Activated CD8-positive, alpha-beta memory T cell treated with anti-CD3 and anti-CD28 coated beads for 48 hours (primary cell): ENCODE measurements at places on chromosomes 5 and 9.

DNA sequence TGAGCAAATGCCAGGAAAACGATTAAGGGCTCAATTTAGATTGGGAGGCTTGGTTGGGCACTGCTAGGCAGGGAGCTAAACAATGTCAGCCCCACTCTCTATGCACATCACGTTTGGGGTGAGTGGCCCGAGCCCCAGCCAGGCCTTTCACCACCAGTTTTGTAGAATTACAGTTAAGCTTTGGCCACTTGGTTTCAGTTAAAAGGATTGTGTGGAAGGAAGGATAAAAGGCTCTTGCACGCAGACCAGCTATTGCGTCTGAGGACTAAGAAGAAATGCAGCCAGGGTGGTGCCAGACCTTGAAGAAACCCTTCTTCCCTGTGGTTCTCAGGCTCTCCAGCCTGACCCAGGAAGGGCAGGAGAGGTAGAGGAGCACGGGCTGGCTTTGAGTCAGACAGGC is 125.3 kb upstream of the SLC44A1 start:
- DNase-seq = no peak

DNA sequence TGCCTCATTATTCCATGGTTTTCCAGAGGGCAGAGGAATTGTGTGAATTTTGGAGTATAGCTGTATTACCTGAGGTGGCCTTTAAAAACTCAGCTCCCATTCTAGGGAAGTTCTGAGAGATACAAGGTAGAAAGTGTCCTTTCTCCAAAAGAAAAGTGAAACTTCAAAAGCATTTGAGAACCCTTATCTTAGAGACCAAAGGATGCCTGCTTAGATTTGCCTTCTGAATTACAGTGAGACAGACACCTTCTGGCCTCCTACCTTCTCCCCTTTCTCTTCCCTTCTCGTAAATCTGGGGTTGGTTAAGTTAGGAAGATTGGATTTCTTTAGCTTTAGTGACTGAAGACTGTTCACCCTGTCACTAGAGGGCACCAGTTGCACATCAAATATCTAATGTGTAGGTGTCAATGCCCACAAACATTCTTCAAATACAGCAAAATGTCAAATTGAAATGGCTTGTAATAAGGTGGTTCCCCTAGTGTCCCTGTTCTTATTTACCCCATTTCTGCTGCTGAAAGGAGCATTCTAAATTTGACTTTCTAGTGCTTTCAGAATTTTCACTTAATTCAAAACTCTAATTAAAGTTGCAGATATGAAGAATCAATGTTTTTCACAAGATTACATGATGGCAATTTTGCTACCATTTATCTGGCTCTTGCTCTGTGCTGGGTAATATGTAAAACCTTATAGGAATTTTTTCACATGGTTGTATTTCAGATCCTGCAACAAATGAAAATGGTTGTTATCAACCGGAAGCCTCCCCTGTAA is 46.7 kb downstream of the PRRC1 start:
- no peak for DNase-seq

- DNase-seq = no peak
Measured at GRCh38 chr5:146732962-146733361, 145.6 kb downstream of the PPP2R2B start.

DNA sequence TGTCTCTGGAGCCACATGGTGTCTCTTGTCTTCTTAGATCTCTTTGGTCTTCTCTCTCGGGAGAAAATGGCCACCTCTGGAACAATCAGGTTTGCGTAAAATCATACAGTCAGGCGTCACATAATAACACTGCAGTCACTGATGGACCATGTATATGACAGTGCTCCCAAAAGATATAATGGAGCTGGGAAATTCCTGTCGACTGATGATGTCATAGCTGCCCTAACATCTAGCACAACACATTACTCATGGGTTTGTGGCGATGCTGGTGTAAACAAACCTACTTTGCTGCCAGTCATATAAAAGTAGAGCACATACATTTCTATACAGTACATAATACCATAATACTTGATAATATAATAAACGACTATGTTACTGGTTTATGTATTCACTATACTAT is 30.1 kb upstream of the RAI14 start:
- DNase-seq = no peak

DNA sequence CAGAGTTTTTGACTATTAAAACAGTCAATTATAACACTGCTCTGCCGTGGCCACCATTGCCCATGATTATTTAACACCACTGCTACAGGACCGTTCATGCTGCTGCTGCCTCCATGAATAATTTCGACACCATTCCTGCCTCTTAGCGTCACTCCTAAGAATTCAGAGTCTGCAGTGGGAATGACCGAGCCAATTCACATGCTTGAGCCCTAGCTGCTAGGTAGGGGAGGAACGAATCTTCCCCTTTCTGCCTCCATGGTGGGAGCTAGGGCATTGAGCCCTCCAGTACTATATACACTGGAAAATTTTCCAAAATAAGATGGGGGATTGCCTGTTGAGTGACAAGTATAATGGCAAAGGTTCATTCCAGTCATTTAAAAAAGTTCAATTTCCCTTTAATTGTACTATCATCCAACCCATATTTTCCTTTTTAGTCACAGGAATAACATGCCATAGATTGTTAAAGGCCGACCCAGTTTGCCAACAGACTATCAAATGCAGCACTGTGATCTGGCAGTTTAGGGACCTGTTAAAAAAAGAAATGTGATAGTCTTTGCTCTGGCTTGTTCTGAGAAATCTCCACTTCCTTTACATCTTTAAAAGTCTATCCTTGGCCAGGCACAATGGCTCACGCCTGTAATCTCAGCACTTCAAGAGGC is 13.5 kb upstream of the B4GALT1 start:
- DNase-seq = no peak

- peak; percentile 68 for DNase-seq
Measured at GRCh38 chr9:129174102-129174723, 3.8 kb downstream of the IER5L start.

- no peak for DNase-seq
Measured at GRCh38 chr5:117681431-117682254, 1107.0 kb upstream of the SEMA6A start.

DNA sequence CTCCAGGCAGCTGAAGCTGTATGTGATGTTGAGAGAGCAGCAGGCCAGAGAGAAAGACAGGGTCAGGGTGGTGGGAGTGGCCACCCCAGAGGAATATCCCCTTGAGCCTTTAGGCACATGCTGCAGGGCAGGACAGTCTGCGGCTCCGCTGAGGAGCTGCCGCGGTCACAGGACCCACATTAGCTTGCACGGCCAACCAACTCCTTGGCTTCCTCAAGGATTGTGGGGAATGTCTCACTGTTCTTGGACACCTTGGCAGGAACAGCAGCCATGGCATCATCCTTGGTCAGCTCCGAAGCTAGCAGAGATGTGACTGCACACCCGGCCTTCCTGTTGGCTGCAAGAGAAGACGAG is 27.8 kb downstream of the PCDHGC5 start:
- no peak for DNase-seq

GRCh38 chr9:71755230-71755629 is 13.1 kb downstream of the CEMIP2 start:
- no peak for DNase-seq

DNA sequence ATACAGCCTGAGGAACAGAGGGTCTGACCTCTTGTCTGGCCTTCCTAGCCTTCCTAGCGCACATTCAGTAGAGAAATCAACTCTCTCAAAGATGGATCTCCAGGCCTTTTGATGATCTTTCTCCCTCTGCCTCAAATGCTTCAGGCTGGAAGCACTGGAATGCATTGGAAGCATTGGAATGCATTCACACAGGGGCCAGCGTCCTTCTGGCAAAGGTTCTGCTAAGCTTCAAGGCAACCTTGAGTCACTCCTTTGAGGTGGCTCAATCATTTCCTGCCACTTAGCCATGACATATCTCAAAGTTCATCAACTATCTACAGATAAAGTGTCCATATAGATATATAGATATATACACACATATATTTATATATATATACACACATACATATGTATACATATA is 42.9 kb downstream of the OR2K2 start:
- DNase-seq = no peak

DNA sequence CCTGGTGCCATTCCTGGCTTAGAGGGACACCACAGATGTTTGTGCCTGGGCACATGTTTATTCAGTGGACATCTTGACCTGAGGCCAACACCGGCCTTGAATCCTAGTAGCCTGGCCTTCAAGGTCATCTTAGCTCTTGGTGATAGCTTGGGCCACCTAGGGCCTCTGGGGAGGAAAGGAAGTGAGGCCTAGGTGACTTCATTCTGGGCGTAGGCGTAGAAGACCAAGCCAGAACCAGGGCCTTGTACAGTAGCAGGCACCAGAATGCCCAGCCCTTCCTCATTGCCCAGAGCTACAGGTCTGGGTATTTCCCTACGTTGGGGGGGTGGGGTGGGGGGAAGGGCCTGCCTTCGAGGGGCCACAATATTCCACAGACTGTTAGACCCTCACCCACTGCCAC is 33.8 kb downstream of the WNK2 start:
- DNase-seq = no peak

DNA sequence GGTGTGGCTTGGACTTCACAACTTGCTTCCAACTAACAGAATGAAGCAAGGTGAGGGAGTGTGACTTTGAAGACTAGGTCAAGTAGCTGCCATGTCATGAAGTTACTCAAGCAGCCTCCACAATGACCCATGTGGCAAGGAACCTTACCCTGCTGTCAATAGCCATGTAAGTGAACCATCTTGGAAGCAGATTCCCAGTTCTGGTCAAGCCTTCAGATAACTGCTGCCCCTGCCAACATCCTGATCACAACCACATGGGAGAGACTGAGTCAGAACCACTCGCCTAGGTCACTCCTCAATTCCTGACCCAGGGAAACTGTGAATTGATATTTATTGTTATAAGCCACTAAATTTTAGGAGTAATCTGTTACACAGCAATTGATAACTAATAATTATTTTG is 10.9 kb downstream of the ZCCHC10 start:
- no peak for DNase-seq

- no peak for DNase-seq
Measured at GRCh38 chr9:29999645-30000044, 2384.8 kb upstream of the ACO1 start.

DNA sequence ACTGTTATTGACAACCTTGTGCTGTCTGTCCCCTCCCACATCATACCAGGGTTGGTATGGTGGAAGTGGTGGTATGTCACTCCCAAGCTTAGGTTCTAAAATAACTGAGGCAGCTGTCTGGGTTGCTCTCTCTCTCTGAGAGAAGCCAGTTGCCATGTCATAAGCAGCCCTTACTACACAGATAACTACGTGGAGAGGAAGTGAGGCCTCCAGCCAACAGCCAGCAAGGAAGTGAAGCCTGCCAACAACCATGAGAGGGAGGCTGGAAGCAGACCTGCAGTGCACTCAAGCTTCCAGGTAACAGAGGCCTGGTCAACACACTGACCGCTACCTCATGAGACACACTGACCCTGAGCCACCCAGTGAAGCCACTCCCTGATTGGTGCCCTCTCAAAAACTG is 18.6 kb downstream of the CTNNAL1 start:
- no peak for DNase-seq

- no peak for DNase-seq
Measured at GRCh38 chr5:148796936-148797335, 29.5 kb upstream of the ADRB2 start.

DNA sequence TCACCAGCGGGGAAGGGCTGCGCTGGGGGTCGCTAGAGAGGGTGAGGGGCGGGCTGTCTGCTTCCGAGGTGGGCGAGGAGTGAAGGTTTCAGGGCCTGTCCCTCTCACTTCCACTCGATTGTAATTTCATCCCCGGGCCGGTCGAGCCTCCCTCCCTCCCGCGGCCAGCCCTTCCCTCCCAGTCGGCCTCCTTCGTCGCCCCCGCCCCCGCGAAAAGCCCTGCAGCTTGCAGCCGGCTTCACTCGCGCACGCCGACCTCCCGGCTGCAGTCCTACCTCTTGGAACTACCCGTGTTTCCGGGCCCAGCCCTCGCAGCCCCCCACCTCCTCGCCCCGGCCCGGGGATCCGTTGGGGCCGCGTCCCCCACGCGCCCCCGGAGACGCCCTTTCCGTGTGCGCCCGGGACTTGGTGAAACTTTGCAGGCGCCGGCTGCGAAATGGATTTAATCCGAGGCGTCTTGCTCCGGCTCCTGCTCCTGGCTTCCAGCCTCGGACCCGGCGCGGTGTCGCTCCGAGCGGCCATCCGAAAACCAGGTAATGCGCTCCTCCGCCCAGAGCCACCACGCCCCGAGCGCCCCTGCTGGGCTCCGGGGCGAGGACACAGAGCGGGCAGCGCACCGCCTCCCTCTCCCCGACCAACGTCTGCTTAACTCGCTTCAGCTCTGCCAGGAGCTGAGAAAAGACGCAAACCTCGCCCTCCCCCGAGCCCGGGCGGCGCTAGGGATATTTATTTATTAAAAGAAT is at the start of gene EGFLAM:
Gene EGFLAM (plus strand): TSS at position 241 of the 743 bp plus-strand sequence. CDS start 196 bp downstream, at position 437.
- DNase-seq = no peak

- DNase-seq = no peak
Measured at GRCh38 chr5:108437425-108437824, 55.5 kb upstream of the FBXL17 start.

- DNase-seq = no peak
Measured at GRCh38 chr5:75664979-75665378, 52.3 kb downstream of the POC5 start.

- DNase-seq = no peak
Measured at GRCh38 chr5:131899686-131900085, 45.8 kb downstream of the MEIKIN start.

GRCh38 chr9:79465156-79465555 is 106.6 kb upstream of the TLE4 start:
- DNase-seq = no peak

DNA sequence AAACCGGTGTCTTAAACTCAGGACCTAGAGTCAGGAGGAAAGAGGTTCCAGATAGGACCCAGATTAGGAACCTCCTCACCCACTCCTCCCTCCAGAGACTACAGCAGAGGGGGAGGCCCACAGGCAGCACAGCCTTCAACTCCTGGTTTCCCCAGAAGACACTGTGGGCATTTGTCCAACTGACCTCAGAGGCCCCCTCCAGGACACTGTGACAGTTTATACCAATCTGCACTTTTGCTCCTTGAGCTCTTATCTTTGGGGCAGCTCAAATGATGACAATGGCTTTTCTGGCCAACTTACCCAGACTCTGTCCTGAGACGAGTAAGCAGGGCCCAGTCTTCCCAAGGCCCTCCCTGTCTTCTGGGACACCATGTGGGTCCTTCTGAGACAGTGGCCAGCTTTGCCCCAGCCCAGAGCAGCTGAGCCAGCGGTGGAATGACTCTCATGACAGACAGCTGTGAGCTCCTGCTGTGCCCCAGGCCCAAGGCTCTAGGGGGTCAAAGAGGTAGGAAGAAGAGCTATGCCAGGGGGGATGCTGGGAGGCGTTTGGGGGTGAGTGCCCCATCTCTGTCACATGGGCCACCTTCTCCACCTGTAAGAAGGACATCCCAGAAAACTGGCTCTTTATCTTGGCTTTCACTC is 14.3 kb downstream of the OR2V2 start:
- no peak for DNase-seq

DNA sequence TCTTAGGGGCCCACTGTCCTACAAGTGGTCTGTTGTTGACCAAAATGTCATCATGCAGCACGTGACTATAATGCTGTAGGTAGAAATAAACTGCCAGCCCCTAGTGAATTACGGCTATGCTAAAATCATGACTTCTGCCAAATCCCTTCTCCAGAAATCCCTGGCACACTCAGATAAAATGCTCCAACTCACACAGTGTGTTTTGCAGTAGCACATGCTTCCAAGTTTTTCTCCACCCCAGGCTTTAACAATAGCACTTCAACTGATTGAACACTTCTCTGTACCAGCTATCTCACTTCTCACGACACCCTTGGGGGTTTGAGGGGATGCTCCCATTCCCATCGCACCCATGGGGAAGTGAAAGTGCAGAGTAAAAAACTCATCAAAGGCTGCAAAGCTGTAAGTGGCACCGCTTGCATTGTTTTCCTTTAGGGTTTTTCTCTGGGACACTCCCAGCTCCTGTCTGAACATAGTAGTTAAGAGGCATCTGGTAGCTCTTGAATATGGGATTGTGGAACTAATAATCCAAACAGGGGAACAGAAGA is 151.0 kb upstream of the SLC24A2 start:
- no peak for DNase-seq
